ENCODE measurements at places on chromosomes 1 and 21.

DNA sequence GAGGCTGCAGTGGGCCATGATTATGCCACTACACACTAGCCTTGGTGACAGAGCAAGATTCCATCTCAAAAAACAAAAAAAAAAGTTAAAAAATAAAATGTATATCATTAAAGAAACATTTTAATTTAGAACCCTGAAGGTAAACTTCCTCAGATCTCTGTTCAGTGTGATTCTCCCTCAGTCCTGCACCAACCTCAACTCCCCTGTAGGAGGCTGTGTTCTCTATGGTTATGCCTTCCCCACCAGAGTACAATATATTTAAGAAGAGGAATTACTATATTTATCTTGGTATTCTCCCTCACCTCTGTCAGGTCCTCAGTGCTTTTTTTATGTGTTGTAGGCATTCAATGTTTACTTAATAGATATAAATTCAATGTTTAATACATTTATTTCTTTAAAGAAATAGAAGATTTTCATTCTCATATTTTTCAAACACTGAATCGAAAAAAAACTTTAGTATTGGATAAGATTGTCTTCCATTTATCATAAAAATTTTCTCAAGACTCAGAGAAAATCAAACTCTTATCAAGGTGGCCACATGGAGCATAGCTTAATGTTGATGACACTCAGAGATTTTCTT is 4.8 kb upstream of the LRRC8B start:
- DNase-seq, result peak; percentile 31
- H3K4me1 ChIP-seq, result peaks cover 8% of the 10 kb centered on the region
- no peak overlapping the region for H3K27ac ChIP-seq
- H3K36me3 ChIP-seq, result no peaks in the 10 kb centered on the region
- H3K27me3 ChIP-seq, result no peaks in the 10 kb centered on the region
- H3K4me3 ChIP-seq, result no peak overlapping the region

DNA sequence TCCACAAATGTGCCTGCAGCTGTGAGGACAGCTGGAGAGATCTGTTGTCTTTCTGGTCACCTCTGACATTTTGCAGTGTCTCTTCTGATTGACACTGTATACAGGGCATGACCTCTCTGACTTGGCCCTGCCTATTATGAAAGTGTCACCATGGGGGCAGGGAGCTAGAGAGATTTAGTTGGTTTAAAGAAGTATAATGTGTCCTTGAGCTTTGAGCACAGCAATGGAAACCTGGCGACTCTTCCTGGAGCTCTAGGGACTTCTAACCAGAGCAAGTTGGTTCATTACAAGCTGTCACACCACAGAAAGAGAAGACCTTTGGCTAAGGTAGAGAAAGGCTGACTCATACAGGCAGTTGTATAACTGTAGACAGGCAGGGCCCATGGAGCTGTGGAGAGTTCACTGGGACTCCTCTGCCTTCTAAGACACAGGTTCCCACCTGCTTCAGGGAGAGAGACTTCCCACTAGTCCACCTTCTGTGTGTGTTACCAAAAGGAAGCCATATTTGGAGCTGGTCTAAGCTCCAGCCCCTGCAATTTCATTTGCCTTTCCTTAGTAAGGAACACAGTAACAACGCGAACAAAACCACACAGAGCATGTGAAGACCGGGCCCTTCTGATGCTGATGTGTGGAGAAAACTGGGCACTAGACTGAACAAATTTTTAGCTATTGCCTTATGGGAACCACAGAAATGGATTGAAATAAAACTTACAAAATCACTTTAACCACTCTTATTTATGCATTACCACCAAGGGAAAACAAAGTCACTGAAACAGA is 90.5 kb upstream of the ADAR start:
- no peak for DNase-seq
- H3K27ac ChIP-seq, result no peak overlapping the region
- H3K4me3 ChIP-seq, result no peak overlapping the region
- H3K36me3 ChIP-seq, result no peaks in the 10 kb centered on the region
- H3K27me3 ChIP-seq, result no peaks in the 10 kb centered on the region
- no peaks in the 10 kb centered on the region for H3K4me1 ChIP-seq

DNA sequence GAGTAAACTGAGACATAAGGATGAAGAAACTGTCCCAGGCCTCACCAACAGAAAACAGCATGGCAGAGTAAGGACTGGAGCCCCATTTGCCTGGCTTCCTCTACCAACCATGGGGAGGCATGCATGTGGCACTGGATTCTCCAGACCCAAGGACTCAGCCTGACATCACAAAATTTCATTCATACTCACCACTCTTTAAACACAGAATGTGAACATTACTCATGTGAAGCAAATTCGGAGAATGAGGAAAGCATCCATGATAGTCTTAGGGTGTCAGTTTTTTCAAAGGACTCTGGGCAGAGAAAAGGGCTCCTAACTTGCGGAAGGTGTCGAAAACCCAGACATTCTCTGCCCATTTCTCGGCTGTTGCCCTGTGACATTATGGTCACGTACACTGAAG is 83.9 kb downstream of the PCNX2 start:
- no peak for DNase-seq
- no peak overlapping the region for H3K4me3 ChIP-seq
- H3K4me1 ChIP-seq, result no peaks in the 10 kb centered on the region
- H3K36me3 ChIP-seq, result no peaks in the 10 kb centered on the region

- peak; percentile 2 for DNase-seq
- H3K4me3 ChIP-seq, result peak overlapping the region; percentile 87
- H3K4me1 ChIP-seq, result peaks cover 15% of the 10 kb centered on the region
- no peaks in the 10 kb centered on the region for H3K27me3 ChIP-seq
- H3K36me3 ChIP-seq, result no peaks in the 10 kb centered on the region
Measured at GRCh38 chr1:202349206-202349928, 868 bp downstream of the PPP1R12B start.

GRCh38 chr1:112506306-112506705 is 2.5 kb upstream of the WNT2B start:
- DNase-seq, result no peak
- H3K27me3 ChIP-seq, result peaks cover 51% of the 10 kb centered on the region
- H3K4me3 ChIP-seq, result no peak overlapping the region
- no peaks in the 10 kb centered on the region for H3K36me3 ChIP-seq
- peaks cover 16% of the 10 kb centered on the region for H3K4me1 ChIP-seq
- H3K27ac ChIP-seq, result no peak overlapping the region

- H3K27me3 ChIP-seq, result no peaks in the 10 kb centered on the region
- no peaks in the 10 kb centered on the region for H3K36me3 ChIP-seq
- H3K4me3 ChIP-seq, result no peak overlapping the region
- H3K27ac ChIP-seq, result no peak overlapping the region
Measured at GRCh38 chr1:93672477-93673162, 9.0 kb downstream of the BCAR3 start.

DNA sequence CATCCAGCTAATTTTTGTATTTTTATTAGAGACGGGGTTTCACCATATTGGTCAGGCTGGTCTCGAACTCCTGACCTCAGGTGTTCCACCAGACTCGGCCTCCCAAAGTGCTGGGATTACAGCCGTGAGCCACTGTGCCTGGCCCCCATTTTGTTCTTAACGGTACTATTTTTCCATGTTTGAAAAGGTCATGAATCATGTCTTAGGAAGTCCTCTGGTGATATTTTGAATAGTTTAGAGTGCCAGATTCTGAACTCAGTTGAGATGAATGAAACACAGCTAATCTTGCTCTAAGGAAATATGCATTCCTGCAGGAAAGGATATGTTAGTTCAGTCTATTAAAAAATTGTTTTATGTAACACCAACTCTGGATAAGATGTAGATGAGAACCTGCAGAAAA is 62.6 kb upstream of the ATP2B4 start:
- no peaks in the 10 kb centered on the region for H3K36me3 ChIP-seq
- DNase-seq, result no peak
- H3K4me3 ChIP-seq, result no peak overlapping the region
- H3K4me1 ChIP-seq, result no peaks in the 10 kb centered on the region

DNA sequence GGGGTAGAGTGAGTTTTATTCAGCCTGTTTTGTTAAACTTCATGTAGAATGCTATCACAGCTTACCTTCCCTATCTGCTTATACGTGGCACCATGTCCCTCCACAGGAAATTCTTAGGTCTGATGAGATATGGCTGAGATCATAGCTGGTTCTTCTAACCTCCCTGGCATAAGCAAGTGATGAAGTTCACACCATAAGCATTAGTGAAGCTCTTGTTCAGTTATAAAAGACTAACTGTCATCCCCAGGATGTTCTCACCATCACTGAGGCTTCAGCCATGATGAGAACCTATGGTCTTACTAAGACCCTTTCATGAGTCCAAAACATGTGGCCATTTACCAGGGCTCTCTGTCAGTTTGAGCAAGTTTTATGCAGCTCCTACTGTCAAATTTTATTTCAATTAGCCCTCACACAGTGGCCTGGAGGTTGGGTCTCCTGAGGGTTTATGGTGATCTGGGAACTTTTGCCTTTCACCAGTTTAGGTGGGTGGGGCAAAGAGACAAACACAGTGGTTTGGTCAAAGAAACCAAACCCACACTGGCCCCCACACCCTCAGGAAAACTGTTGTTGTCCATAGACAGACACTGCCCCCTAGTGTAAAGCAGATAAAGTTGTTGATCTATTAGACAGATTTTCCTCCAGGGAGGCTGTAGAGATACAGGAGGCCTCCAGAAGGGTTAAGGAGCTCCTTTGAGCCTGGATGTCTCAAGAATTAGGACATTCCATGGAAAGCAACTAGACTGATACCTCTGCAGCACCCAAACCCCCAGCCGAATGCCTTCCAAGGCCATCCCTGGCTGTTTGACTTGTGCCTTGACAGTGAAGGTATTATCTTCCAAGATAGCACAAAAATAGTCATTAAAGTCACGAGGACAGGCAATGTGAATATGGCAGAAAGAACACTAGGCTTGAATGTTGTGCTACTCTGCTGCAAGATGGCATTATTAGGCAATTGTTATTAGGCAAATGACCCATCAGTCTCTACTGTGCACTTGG is 5.0 kb downstream of the SLC22A15 start:
- no peaks in the 10 kb centered on the region for H3K4me1 ChIP-seq
- no peaks in the 10 kb centered on the region for H3K36me3 ChIP-seq
- H3K27ac ChIP-seq, result no peak overlapping the region
- no peaks in the 10 kb centered on the region for H3K27me3 ChIP-seq
- no peak for DNase-seq
- H3K4me3 ChIP-seq, result no peak overlapping the region

GRCh38 chr1:2271841-2272655 is 43.9 kb downstream of the SKI start:
- H3K36me3 ChIP-seq, result no peaks in the 10 kb centered on the region
- DNase-seq, result no peak
- no peak overlapping the region for H3K27ac ChIP-seq
- H3K4me1 ChIP-seq, result peaks cover 70% of the 10 kb centered on the region
- no peaks in the 10 kb centered on the region for H3K27me3 ChIP-seq
- H3K4me3 ChIP-seq, result no peak overlapping the region

- H3K27ac ChIP-seq, result no peak overlapping the region
- H3K36me3 ChIP-seq, result no peaks in the 10 kb centered on the region
- H3K27me3 ChIP-seq, result peaks cover 7% of the 10 kb centered on the region
- DNase-seq, result no peak
- H3K4me1 ChIP-seq, result no peaks in the 10 kb centered on the region
Measured at GRCh38 chr21:37655611-37656300, 260.5 kb downstream of the KCNJ6 start.

- H3K36me3 ChIP-seq, result no peaks in the 10 kb centered on the region
- H3K4me3 ChIP-seq, result no peak overlapping the region
Measured at GRCh38 chr1:183270541-183271141, 84.6 kb downstream of the LAMC2 start.

DNA sequence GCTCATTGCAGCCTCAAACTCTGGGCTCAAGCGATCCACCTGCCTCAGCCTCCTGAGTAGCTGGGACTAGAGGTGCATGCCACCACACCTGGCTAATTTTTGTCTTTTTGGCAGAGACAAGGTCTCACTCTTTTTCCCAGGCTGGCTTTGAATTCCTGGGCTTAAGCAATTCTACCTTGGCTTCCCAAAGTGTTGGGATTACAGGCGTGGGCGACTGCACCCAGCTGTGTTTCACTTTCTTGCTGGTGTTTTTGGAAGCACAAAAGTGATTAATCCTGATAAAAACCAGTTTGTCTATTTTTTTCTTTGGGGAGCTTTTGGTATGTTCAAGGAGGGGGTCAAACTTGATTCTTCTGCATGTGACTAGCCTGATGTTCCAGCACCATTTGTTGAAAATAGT is 19.3 kb downstream of the RNF11 start:
- H3K4me1 ChIP-seq, result no peaks in the 10 kb centered on the region
- H3K36me3 ChIP-seq, result no peaks in the 10 kb centered on the region
- no peak overlapping the region for H3K4me3 ChIP-seq
- no peak overlapping the region for H3K27ac ChIP-seq
- H3K27me3 ChIP-seq, result no peaks in the 10 kb centered on the region

- no peaks in the 10 kb centered on the region for H3K27me3 ChIP-seq
- peaks cover 23% of the 10 kb centered on the region for H3K4me1 ChIP-seq
- no peak for DNase-seq
- no peaks in the 10 kb centered on the region for H3K36me3 ChIP-seq
Measured at GRCh38 chr21:26068776-26069175, 101.8 kb downstream of the APP start.

GRCh38 chr1:198500096-198500495 is 40.4 kb downstream of the ATP6V1G3 start:
- DNase-seq, result no peak
- no peaks in the 10 kb centered on the region for H3K27me3 ChIP-seq
- H3K27ac ChIP-seq, result no peak overlapping the region
- H3K4me3 ChIP-seq, result no peak overlapping the region

DNA sequence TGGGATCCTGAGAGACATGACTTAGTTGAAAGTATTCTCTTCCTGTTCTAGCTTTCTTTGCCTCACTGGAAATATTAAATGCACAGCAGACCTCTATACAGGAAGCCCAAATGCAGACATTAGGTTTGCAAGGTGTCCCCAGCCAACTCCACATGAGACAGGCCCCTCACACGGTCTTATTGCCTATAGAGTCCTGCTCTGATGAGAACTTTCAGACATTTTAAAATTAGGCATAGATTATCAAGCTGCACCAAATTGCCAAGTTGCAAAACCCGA is 251.9 kb upstream of the C1orf105 start:
- H3K4me3 ChIP-seq, result no peak overlapping the region
- no peaks in the 10 kb centered on the region for H3K27me3 ChIP-seq
- H3K27ac ChIP-seq, result no peak overlapping the region
- no peaks in the 10 kb centered on the region for H3K36me3 ChIP-seq

DNA sequence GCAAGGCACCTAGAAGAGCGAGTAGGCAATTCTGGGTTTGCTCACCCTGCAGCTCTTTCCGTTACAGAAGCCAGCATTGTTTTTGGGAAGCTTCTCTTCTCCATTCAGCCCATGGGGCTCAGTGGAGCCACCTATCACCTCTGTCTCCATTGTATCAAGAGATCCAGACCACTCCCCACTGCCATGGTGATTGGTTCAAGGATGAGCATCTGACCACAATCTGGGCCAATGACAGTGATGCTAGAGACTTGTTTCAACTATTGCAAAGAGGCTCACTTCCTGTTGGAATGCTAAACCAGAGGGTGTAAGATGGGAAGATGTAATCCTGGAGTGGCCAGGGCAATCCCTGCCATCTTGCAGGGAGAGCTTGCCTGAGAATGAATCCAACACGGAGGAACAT is 6.6 kb downstream of the SPATA21 start:
- no peaks in the 10 kb centered on the region for H3K4me1 ChIP-seq
- no peak overlapping the region for H3K4me3 ChIP-seq
- H3K36me3 ChIP-seq, result no peaks in the 10 kb centered on the region
- DNase-seq, result no peak
- no peaks in the 10 kb centered on the region for H3K27me3 ChIP-seq

All from CD8-positive, alpha-beta memory T cell (primary cell).